Effector CD8-positive, alpha-beta T cell (primary cell): ENCODE measurements at places on chromosomes 6 and 20.

DNA sequence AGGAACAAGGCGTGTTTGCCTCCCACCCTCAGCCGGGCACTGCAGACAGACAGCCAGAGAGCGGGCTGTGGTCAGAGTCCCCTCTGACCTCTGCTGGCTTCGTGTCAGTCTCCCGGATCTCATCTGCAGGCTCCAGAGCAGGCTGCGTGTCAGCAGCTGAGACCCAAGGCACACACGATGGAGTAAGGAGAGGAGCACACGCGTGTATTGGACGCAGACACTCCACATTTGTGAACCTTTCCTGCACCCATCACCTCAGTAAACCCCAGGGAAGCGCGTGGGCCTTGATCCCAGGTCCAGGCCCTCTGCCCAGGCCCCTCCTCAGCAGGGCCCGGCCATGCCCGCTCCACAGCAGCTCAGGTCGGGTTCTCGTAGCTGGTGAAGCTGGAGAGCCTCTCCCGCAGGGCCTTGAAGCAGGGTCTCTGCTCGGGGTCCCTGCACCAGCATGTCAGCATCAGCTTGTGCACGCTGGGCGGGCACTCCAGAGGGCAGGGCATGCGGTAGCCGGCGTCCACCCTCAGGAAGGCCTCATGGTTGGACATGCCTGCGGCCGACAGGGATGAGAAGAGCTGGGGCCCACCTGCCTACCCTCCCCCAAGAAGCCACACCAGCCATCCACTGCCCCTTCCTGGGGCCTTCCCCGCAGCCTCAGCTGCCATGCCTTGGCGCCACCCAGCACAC lies 7.9 kb downstream of the PTK6 start:
- no peak for DNase-seq

GRCh38 chr6:158191761-158192160 lies 23.6 kb downstream of the GTF2H5 start:
- DNase-seq, result no peak

- no peak for DNase-seq
Measured at GRCh38 chr6:37463110-37463509, 30.1 kb downstream of the CMTR1 start.

- DNase-seq, result no peak
Measured at GRCh38 chr6:27861276-27861840, 50.8 kb downstream of the OR2B2 start.

DNA sequence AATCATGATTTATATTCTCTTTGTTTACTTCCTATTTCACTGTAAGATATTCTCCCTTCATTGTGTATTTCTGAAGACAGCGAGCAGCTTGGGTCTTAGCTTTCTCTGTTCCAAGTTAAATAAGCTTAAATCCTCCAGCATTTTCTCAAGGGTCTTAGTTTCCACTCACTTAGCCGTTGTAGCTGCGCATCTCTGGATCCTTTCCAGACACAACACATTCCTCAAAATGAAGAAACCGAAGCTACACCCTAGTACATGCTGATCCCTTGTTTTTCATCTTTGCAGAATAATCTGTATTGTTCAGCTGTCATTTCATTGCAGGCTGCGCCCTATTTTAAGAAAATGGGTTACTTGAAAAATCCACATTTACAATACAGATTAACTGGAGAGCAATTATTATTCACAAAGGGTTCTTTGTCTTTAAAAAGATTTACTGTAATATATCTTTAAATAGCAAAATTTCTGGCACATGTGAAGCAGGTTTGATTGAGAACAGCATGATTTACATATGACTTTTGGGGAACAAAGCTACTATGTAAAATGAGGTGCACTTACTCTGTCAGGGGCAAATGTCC lies 375.8 kb downstream of the QKI start:
- DNase-seq, result no peak

- no peak for DNase-seq
Measured at GRCh38 chr20:56628873-56629463, at the start of gene TFAP2C. TFAP2C (plus strand) TSS chr20:56629306; CDS start chr20:56629545, 239 bp downstream.

DNA sequence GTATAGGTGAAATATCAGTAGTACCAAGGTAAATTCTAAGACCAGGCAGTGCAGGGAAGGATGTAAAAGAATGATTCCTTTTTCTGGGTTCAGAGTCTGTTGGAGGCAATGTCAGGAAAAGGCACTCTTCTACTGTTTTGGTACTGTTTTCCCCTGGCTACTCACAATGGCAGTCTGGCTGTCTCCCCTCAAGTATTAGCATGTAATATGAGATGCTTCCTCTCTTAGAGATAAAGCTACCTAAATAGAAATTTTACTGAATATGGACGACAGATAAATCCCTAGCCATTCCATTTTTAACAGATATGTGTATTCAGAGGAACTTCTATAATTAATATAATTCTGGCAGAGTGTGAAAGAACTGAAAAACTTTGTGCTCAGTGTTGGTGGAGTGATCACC lies 3.5 kb downstream of the RNF8 start:
- DNase-seq, result no peak
